Stimulated activated CD8-positive, alpha-beta memory T cell treated with anti-CD3 and anti-CD28 coated beads, Interleukin-12 subunit alpha, Interleukin-12 subunit beta, amount 100 ng/mL, for 4 hours (primary cell): ENCODE measurements at places on chromosomes 7 and 10.

DNA sequence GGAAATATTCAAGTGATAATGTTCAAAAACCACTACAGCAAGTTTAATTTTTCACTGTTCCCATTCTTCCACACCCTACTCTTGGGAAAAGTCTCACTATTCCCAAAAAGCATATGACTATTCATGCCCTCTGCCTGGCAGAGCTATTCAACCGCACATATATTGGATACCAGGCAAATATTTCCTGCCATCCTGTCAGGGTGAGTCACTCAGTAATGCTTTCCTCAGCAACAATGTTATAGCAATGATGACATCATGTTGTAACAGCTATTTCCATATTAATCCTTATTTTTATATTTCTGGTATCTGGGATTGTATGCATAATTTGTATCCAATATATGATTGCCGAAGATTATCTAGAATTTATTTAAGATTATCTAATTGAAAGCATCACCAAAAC is 114.0 kb upstream of the PLXDC2 start:
- DNase-seq = no peak

GRCh38 chr10:126585249-126586017 is 85.1 kb downstream of the C10orf90 start:
- no peak for DNase-seq

- no peak for DNase-seq
These were observed 863.8 kb upstream of the ZWINT start for GRCh38 chr10:57224811-57225210.

GRCh38 chr10:113470372-113471240 is 82.2 kb upstream of the HABP2 start:
- no peak for DNase-seq

GRCh38 chr10:112057072-112057471 is 126.5 kb downstream of the GPAM start:
- DNase-seq = no peak

GRCh38 chr7:104820836-104821535 is 193.0 kb upstream of the KMT2E start:
- DNase-seq = no peak

DNA sequence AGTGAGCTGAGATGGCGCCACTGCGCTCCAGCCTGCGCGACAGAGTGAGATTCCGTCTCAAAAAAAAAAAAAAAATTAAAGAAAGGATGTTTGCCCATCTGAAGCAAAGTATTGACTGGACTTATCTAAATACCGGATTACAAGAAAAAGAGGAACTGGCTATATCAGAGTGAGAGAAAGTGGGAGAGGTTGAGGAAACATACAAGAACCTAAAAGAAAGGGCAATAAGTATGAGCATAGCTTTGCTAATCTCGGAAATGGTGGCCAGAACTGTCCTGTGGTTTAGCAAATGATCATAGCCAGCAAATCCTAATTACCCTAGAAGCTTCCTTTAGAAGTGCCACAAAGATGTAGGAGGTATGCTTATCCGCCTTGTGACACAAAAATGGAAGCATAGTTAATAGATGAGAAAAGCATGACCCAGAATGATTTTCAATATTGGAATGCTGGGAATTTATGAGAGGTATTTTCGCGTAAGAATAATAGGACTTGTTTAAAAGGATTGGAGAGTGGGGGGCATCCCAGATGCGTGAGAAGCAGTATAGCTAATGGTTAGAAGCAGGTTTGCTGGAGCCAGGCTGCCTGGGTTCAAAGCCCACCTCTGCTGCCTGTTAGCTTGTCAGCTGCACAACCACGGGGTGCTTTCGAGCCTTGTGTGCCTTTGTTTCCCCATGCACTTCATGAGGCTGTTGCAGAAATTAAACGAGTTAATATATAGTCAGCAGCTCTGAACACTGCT is 1.2 kb upstream of the GTPBP4 start:
- DNase-seq = no peak

DNA sequence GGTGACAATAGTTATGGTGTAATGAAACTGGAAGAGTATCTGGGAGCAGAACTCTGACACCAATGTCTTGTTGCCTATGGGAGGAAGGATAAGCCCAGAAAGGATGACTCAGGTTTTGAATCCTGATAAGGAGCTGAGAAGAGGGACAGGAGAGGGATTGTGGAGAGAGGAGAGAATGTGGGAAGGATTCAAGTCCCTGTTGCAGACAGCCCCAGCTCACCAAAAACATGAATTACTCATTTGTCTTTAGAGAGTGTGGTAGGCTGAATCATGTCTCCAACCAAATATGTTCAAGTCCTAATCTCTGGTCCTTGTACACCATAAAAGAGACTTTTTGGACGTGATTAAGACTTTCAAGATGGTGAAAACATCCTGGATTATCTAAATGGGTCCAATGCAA is 206.9 kb upstream of the PHYHIPL start:
- no peak for DNase-seq

GRCh38 chr10:7362471-7362870 is 48.4 kb downstream of the SFMBT2 start:
- DNase-seq = no peak

GRCh38 chr10:21959998-21960397 is 43.5 kb downstream of the DNAJC1 start:
- no peak for DNase-seq

DNA sequence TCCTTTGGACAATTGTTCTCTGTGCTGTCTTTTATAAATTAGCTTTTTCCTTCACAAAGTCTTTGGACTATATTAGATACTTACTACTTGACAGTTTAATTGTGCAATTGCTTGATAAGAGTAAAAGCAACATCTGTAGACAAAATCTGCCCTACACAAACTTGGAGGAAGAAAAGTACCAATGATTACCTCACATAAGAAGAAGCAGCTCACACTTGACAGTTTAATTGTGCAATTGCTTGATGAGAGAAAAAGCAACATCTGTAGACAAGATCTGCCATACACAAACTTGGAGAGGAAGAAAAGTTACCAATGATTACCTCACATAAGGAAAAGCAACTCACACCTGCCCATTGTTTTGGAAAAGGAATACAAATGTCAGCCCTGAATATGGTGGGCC is 17.1 kb upstream of the SCIN start:
- DNase-seq = no peak

DNA sequence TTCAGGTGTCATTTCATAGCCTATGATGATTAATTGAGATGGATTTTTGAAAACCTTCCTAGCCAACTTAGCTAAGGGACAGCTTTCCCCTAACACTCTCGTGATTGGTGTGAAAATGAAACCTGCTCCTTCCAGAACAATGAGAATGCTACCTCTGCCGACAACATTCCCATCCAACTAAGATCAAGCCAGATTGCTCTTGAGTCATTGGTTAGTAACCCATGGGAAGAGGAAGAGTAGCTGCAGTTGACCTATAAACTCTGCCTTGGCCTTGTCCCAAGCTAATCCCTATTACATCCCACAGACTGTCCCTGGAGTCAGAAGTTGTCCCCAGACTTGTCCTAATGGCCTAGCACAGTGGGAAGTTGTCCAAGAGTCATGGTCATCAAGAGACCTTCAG is 80.5 kb upstream of the SVIL start:
- no peak for DNase-seq

DNA sequence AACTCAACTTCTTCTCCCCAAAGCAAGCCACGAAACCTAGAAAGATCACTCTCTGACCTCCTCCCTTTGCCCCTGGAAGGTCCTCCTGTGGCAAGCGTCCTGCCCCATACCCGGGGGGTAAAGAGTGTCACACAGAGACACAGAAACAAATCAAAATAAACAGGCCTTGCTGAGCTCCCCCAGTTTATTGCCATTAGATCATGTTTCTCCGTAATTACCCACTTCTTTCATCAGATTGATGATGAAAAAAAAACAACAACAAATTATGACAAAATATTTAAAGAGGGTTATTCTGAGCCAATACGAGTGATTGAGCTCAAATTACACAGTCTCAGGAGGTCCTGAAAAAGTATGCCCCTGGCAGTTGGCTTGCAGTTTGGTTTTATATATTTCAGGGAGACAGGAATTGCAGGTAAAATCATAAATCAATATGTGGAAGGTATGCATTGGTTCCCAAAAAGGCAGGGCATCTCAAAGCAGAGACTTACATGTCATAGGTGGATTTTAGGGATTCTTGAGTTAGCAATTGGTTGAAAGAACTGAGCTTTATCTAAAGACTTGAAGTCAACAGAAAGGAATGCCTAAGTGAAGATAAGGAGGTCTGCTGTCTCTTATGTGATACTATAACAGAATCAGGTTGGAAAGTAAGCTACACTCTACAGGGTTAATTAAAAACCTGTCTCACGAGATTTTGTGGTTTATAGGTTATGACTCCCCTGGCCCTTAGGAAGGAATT is 86.2 kb downstream of the APBB1IP start:
- no peak for DNase-seq

GRCh38 chr7:138962561-138963270 is 18.5 kb downstream of the KIAA1549 start:
- DNase-seq = no peak

DNA sequence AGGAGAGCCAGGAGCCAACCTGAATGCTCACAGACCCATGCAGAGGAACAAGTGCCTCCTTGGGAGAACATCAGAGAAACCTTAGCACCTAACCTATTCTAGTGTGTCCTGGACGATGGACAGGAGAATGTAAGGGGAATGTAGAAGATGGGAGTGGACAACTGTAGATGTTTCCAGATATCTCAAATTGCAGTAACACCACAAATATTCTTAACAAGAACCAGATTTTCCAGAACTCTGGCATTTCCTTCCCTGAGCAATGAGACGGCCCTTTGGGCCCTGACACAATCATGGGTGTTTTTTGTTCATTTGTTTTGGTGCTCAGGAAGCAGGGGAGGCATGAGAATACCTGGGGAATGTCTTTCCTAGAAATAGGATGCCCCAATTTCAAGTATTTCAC is 196.1 kb upstream of the PRSS1 start:
- no peak for DNase-seq

DNA sequence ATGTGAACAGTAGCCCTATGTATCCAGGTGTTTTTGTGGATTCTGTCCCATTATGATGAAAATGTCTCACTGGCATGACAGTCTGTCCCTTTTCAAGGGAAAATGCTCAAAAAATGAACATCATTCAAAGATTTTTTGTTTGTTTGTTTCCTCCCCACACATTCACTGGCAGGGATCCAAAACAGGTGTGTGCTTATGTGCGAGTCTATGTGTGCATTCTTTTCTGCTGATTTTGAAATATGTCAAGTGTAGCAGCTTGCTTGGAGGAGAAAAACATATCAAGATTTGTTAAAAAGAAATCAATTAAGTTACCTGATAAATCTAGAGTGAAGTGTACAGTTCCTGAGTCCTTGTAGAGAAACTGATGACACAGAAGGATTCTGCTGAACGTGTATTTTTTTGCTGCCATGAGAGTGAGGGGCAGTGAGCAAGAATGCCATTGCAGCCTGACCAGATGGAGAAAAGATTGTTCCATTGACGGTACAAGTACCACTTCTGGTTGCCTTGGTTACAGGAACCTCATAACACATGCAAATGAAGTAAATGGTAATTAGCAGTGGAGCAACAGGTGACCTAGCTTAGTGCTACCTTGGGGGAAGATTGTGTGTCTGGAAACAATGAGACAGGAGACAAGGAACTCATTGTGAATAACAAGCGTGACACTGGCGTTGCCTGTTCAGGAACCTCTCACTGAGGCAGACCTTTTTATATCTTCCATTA is 277.4 kb upstream of the PHYHIPL start:
- DNase-seq = no peak

- no peak for DNase-seq
These were observed 313.5 kb downstream of the WDR37 start for GRCh38 chr10:1369665-1370064.

GRCh38 chr10:95279042-95279820 is 11.6 kb downstream of the PDLIM1 start:
- no peak for DNase-seq

- no peak for DNase-seq
These were observed at the start of gene OGDHL for GRCh38 chr10:49761789-49762565. Gene OGDHL (minus strand): TSS chr10:49762323. CDS start chr10:49758592, 3,731 bp downstream.

DNA sequence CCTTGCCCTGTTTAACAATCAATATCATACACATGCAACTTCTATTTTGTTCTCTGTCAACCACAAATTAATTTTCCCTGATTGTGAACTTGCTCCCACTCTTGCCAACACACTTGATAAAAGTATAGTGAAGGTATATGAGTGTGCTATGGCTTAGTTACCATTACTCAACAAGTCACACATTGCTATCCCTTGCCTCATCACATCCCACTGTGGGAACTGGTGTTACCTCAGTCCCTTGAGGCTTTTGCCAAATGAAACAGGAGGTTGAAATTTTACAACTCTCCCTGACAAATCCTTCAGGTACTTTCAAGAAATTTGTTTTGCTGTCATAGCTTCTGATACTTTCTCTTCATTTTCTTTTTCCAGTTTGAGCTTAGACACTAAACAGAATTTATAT is 472.5 kb upstream of the SEMA3D start:
- no peak for DNase-seq

- no peak for DNase-seq
These were observed 9.2 kb upstream of the SP8 start for GRCh38 chr7:20795881-20796280.

- DNase-seq = no peak
These were observed 40.2 kb downstream of the SND1 start for GRCh38 chr7:127692200-127692599.

DNA sequence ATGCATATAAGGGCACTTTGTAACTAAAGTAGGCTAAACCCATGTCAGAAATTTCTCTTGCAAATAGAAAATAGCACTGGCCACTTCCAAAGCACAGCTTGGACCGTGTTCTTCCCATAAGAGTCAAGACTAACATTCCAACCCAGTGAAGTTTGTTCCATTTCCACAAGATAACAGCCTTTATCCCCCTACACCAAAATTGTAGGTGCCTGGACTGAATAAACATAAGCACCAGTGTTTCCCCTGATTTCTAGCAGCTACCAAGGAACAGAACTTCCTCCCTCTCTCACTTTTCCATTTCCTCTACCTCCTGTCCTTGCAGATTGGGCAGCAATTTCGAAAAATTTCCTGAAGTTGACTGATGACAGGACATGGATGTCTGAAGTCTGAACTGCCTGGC is 219.7 kb downstream of the CREB5 start:
- DNase-seq = no peak

DNA sequence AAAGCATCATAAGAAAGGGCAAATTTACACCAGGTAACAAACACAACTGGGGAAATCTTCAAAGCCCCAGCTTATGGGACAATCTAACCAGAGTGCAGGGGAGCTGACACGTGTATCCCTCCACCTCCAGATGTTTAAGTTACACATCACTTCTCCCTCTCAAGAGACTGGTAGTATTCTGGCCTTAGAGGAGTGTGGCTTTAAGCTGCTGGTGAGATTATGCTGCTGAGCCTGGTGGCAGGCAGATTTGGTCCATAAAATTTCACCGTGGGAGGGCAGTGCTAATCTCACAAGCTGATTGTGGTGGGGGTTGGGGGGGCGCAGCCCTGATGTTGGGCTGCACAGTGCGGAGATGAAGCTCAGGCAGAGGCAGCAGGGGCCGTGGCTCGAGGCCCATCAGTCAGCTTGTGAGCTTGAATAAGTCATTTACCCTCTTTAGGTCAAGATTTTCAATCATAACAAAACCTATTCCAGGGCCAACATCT is 431.0 kb upstream of the GALNT17 start:
- DNase-seq = no peak

DNA sequence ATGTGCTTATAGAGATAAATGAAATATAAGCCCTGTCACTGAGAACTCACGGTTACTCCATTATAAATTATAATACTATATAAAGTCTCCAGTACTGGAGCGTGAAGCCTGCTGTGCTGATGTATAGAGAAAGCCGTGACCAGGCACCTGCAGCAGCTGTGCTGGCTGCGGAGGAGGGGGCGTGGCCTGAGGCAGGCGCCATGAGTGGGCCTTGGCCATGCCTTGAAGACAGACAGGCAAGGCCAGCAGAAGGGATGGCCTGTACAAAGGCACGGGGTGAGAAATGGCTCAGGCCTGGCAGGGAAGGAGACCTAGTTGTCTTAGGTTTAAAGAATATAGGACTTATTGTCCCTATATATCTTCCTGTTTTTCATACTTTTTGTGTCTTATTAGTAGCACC is 218.5 kb upstream of the STK17A start:
- no peak for DNase-seq
